Activated effector memory CD4-positive, alpha-beta T cell treated with anti-CD3 and anti-CD28 coated beads, Interleukin-2, amount 50 U/mL, for 16 hours (primary cell): ENCODE measurements at places on chromosomes 5 and 9.

DNA sequence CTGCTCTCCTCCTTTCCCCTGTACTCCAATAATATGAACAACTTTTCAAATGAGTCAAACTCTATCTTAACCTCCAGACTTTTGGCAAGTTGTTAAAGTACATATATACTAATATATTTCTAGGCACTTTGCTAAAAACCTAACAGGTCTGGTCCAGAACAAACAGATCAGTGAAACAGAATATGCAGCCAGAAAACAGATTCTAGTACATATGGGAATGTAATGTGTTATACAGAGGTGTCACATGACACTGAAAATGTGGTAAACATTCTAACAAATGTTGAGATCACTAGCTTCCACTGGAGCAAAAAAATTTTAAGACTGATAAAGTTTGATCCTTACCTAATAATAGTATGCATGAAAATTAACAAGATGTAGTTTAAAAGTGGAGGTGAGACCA lies 136.9 kb downstream of the OR2K2 start:
- DNase-seq = no peak

- DNase-seq = no peak
Observed at GRCh38 chr5:122183788-122184170, 54.4 kb downstream of the ZNF474 start.

DNA sequence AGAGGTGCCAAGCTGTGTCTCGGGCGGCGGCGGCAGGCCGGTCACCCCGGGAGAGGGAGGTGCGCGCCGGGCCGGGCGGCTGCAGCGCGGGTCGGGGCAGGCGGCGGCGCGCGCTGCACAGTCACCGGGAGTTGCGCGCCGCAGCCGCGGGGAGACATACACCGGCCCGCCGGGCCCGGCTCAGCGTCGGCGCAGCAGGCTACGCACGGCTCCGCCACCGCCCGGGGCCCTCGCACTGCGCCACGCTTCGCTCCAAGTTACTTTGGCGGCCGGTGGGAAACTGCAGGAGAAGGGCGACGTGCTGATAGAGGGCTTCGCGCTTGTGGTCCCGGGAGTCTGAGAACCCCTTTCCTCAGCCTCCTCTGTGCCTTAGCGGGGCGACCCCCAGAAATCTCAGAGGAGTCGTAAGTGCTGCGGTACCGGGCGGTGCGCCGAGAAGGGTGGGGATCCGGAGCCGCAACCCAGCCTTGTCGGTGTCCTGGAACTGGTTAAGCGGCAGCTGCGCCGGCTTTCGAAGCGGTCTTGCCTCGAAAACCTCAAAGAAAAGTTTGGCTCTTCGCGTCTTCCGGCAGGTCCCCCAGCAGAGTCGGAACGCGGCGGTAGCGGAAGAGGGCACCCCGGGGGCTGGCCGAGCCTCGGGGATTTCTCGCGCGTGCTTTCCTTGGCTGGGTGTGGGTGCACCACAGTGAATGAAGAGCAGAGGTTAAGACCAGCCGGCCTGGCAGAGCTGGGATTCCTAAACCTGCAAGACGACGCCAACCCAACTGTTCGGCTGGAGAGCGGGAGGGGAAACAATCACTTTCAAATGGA lies at the start of gene EFNA5:
EFNA5 (minus strand) TSS at position 6 of the 810 bp plus-strand sequence.
- peak; percentile 60 for DNase-seq

- no peak for DNase-seq
Observed at GRCh38 chr5:115168829-115169486, 750 bp downstream of the TRIM36 start.

- DNase-seq = no peak
Observed at GRCh38 chr5:53815471-53815870, 255.0 kb downstream of the NDUFS4 start.

DNA sequence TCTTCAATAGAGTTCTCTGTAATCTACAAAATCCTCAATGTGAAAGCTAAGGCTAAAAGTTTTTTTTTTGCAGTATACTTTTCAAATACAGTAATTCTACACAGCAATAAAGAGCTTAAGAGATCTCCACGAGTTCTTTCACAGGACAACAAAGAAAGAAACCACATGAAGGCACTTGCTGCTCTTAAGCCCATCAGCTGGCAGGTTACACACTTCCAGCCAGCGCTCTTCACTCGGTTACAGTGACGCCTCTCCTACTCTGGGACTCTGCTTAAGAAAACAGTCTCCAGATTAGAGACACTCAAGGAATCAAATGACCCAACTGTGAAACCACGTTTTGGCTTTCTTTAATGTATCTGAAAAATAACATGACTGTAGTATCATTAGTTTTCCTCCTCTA lies 85.0 kb downstream of the ROR2 start:
- DNase-seq = no peak

GRCh38 chr5:42806004-42806700 lies 5.5 kb downstream of the SELENOP start:
- no peak for DNase-seq

GRCh38 chr9:104993291-104993963 lies 65.5 kb upstream of the ABCA1 start:
- no peak for DNase-seq
